ENCODE measurements at places on chromosomes 11 and 22.
A peak's percentile ranks its signal among the peaks of the same experiment; 100 is the strongest.

GRCh38 chr11:100585728-100586127, 101.4 kb upstream of the ARHGAP42 start:
- no peak for DNase-seq

DNA sequence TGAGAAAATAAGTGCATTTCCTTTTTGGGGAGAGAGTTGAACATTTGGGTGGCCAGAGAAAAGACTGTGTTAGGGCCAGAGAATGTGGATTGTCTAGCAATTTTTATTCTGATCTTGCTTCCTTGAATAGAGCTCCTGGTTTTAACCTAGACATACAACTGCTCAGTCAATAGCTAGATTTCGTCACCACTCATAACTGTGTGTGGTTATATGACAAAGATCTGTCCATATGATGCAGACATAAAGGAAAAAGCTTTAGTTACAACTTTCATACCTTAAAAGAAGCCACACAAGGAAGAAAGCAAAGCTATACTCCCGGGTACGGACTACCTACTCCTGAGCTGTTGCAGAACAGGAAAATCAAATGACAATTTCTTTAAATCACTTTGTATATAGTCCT, 37.2 kb downstream of the MS4A6A start:
- DNase-seq: no peak

- no peak for DNase-seq
These were observed 878.2 kb downstream of the NTM start for GRCh38 chr11:132248580-132248979.

- DNase-seq: peak; percentile 26
These were observed 17.9 kb downstream of the MYEOV start for GRCh38 chr11:69311767-69312385.

- DNase-seq: no peak
These were observed 184.2 kb downstream of the SBF2 start for GRCh38 chr11:10109806-10110205.

- DNase-seq: no peak
These were observed 53.1 kb upstream of the GRK2 start for GRCh38 chr11:67213178-67213621.

DNA sequence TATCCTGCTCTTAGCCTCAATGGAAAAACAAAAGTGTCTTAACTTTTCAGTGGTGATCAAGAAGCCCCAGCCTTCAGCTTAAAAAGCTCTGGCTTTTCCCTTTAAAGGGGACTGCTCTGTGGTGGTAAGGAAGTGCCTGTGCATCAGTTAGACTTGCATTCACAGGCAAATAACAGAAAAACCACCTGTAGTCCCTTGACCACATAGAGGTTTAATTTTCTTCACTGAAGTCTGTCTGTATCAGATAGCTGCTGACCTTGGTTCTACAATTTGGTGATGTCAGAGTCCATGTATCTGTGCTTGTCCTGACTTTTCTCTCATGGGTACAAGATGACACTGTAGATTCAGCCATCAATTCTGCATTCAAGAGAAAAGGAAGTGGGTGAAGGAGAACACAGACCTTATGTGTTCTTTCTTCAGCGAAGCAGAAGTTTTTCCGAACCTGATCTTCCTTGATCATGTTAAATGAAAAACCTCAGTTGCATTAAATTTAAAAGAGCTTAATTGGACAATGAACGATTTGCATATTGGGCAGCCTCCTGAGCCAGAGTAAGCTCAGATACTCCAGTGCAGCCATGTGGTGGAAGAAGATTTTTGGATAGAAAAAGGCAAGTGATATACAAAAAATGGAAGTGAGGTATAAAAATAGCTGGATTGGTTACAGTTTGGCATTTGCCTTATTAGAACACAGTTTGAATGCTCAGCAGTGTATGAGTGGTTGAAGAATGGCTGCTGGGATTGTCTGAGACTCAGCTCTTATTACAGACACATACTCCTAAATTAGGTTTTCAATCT, 43.2 kb upstream of the RDX start:
- no peak for DNase-seq

GRCh38 chr11:11937957-11938356, 70.5 kb downstream of the DKK3 start:
- no peak for DNase-seq

DNA sequence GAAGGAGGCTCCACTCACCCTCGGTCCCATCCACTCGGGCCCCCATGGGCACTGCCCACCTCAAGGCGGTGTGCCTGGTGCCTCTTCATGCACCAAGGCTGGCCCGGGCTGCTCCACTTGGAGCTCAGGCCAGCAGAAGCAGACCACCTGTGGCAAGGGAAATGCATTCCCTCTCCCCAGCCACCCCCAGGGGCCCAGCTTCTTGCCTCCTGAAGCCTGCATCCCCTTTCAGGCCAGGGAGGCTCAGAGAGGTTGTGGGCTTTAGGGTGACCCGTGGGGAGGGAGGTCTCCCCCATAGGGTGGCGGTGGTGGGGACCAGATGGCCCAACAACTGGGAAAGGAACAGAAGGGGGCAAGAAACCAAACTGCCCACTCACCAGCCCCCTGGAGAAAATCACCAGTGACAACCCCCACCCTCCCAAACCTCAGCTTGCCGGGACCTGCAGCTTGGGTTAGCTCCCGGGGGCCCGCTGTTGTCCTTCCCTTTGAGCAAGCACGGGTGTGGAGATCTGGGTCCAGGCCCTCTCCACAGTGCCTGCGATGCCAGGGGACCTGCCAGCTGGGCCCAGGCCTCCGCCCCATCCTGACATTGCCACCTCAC, 8.4 kb downstream of the CBX6 start:
- DNase-seq: no peak

- DNase-seq: no peak
These were observed 10.4 kb upstream of the CELSR1 start for GRCh38 chr22:46547883-46548244.

- DNase-seq: no peak
These were observed 1.0 kb downstream of the RASSF10 start for GRCh38 chr11:13009921-13010748.

- no peak for DNase-seq
These were observed 928 bp downstream of the FBXO7 start for GRCh38 chr22:32475468-32476010.

GRCh38 chr11:37504060-37504611, 906.1 kb upstream of the RAG2 start:
- peak; percentile 56 for DNase-seq

DNA sequence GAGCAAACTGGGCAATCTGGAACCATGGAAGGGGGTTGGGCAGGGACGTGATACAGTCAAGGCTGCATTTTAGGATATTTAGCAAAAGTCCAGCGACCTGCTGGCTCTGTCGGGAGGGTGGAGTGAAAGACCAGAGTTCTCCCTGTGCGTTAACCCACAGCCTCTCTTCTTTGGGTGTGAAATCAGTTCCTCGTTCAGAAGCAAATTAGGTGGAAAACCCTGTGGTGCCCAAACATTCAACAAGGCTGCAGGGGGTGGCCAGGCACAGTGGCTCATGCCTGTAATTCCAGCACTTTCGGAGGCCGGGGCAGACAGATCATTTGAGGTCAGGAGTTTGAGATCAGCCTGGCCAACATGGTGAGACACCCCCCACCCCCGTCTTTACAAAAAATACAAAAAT, 5.9 kb downstream of the TMEM151A start:
- DNase-seq: no peak

DNA sequence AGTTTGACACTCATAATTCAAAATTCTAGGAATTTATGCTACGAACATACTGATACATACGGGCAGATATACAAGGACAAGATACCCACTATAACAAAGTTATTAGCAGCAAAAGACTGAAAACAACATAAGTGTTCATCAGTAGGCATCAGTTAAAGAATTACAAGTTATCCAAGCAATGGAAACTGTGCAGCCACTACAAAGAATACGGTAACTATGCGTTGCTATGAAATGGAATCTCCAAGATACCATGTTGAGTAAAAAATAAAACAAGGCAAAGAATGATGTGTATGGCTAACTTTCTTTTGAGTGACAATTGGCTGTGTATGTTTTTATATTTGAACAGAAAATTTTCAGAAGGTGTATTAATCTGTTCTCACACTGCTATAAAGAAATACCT, 151.7 kb downstream of the ADAMTS15 start:
- DNase-seq: no peak

DNA sequence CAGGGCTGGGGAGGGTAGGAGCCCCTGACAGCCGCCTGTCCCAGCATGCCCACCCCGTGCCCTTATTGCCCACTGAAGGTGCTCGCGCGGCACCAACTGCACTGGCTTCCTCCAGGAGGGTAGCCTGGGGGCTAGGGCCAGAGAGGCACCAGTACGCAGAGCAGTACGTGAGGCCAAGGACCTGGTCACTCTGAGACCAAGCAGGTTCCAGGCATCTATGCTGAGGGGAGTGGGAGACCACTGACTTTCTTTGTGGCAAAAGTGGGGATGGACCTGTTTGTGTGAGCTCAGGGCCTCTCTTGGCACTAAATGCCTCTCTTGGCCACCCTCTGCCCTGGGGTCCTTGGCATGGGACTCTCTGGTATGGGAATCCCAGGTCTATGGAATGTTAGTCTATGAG, 10.8 kb downstream of the GP1BB start:
- no peak for DNase-seq

GRCh38 chr11:87219266-87219665, 181.5 kb downstream of the TMEM135 start:
- no peak for DNase-seq

- no peak for DNase-seq
These were observed 8.9 kb downstream of the OLFML1 start for GRCh38 chr11:7494086-7494745.

GRCh38 chr11:7613394-7613720, 59.9 kb downstream of the CYB5R2 start:
- no peak for DNase-seq

DNA sequence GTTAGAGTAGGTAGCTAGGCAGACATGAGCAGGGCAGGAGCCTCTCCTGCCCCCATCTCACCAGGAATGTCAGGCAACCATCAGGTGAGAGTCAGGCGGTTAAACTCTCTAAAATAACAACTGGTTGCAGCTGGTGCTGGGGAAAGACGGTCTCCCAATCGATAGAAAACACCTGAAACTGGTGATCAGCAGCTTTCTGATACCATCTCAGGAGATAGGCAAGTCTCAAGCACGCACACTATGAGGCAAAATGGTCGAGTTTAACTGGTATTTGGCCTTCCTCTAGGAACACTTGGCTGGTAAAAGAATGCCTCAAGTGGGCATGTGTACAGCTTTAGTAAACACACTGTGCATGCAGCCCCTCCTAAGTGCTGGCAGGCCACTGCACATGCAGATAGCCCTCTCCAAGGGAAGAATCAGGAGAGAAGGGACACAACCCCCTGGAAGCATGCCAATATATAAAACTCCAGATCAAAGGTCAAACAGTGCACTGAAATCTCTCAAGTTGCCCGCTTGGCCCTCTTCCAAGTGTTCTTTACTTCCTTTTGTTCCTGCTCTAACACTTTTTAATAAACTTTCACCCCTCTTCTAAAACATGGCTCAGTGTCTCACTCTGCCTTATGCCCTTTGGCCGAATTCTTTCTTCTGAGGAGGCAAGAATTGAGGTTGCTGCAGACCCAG, 88.7 kb downstream of the USP35 start:
- DNase-seq: no peak

DNA sequence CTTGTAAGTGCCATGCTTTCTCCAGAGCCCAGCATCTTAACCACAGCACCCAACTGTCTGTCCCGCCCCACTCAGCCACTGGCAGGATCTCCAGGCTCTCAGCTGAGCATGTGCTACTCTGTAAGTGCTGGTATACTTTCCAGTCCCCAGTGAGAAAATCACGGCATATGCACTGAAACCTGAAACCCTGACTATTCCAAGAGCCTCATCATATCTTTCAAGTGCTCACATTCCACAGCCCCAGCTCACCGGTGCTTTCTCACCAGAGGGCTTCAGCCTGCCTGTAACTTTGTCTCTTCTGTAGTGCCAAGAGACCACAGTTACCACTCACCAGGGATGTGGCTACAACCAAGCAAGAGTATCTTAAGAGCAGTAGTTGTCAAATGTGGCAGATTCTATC, 24.4 kb upstream of the PAMR1 start:
- no peak for DNase-seq

- no peak for DNase-seq
These were observed 159.7 kb downstream of the DDX10 start for GRCh38 chr11:108824545-108824944.

DNA sequence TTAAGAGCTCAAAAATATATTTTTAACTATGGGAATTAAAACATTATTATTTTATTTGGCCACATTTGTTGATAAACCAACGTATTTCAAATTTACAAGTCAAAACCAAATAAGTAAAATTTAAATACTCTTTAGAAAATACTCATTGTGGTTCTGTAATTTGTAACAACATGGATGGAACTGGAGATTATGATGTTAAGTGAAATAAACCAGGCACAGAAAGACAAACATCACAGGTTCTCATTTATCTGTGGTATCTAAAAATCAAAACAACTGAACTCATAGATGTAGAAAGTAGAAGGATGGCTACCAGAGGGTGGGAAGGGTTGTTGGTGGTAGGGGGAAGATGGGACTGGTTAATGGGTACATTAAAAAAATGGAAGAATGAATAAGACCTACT, 50.8 kb downstream of the STK33 start:
- DNase-seq: no peak

GRCh38 chr22:41690476-41690875, 1.8 kb upstream of the SNU13 start:
- no peak for DNase-seq

- peak; percentile 64 for DNase-seq
These were observed at the start of gene STK33 for GRCh38 chr11:8593935-8594909. STK33 (minus strand) TSS chr11:8594228; CDS start chr11:8474905, 119,323 bp downstream.

DNA sequence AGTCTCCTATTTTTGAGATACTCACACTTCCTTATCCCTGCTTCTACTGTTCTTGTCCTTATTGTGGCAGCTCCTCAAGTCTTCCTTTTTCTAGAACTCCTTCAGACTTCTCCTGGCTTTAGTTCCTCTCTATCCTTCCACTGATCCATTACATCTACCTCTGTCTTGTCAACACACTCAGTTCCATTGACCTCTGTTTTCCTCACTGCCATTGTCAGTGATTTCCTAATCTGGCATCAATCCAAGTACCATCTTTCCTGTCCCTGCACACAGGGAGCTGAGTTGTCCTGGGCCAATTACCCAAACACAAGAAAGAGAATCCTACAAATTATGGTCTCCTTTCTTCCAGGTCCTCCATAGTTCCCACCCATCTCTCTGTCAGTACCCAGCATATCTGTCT, 27.9 kb upstream of the RIC3 start:
- DNase-seq: no peak

GRCh38 chr11:32827276-32827675, 2.5 kb upstream of the PRRG4 start:
- DNase-seq: no peak

Measured in activated CD4-positive, alpha-beta T cell treated with anti-CD3 and anti-CD28 coated beads, Interleukin-2, Interleukin-6, amounts not matched to agents 100 ng/mL and 50 ng/mL, durations not matched to agents 16 hours and 8 hours (primary cell).